ENCODE measurements at places on chromosomes 2 and 18.

DNA sequence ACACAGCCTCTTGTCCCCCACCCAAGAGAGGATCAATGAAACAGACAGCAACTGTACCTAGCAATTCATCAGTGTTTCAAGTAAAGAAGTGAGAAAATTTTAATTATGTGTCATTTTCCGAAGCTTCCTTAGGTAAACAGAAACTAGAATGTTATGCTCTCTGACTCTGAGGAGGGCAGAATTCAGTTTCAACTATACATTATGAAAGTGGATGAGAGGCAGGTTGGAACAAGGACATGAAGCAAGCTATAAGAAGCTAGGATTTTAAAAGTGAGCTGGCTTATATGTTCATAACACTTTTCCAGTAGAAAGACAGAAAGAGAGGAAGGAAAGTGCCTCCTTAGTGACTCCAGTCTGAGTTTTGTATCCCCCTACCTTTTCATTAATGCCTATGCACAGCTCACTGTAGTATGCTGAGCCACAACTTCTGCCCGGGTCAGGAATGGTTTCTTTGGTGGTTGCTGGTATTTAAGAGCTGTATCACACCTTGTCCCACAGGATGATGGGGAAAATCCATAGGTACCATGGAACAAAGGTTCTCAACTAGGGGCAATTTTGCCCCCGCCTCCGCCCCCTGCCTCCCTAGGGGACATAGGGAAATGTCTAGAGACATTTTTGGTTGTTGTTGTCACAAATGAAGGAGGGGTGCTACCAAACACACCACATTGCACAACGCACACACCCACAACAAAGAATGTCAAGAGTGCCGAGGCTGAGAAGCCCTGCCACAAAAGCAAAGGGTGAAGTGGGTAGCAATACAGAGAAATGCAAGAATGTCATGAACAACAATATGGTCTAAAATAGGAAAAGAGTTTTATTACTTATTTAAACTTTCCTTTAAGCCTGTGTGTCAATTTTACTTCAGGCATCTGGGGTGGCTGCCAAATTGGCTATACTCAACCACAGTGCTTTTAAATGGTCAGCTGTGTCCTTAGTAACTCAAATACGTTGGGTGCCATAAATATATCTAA, 161.0 kb upstream of the ZFP36L2 start:
- no peak for DNase-seq

DNA sequence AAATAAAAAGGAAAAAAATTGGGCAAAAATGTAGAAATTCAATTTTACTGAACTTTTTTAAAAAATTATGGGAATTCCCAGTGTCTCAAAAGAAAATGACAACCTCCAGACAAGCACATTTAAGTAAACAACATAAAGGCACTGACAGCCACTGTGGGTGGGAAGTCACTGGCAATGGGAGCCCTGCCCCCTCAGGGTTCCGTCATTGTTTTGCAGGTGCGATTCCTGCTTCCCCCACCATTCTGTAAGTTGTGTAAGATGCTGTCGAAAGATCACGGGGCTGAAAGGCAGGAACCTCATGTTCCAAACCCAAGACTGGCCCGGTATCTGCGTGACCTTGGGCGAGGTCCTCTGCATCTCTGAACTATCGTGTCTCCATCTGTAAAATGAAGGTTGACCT, 15.8 kb upstream of the ASPRV1 start:
- no peak for DNase-seq

- DNase-seq: no peak
Observed at GRCh38 chr2:234788381-234788780, 163.4 kb upstream of the SH3BP4 start.

- DNase-seq: no peak
Observed at GRCh38 chr2:164190700-164191099, 430.6 kb downstream of the GRB14 start.

DNA sequence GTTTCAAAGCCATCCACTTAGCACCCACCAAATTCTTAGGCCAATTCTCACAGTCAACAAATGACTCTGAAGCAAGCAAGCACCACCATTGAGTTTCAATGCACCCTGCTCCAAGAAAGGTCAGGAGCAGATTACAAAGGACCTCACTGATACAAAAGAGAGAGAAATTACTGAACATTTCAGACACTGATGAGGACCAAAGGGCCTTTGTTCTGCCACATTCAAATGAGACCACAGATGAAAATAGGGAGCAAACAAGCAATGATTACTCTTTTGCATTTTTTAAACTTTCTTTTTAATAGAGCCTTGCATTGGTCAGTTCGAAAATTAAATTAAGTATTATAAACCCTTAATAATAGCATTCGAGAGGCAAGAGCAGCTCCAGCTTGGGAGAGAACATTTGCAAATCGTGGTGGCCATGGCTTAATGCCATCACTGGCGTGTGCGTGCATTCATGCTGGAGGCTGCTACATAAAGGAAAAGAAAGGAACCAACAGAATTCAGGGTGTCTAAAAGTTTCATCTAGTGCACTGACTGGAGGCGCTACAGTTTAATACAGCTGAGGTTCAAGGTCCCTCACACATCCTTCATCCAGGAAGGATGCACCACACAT, 87.5 kb downstream of the KLF7 start:
- no peak for DNase-seq

GRCh38 chr18:79625195-79625923, 54.2 kb upstream of the CTDP1 start:
- DNase-seq: no peak
